ENCODE measurements at places on chromosomes 6 and 20. TPM values are rescaled to one million over a fixed set of nuclear protein-coding genes. Genes with fewer than 3 reads are reported as not detected.
A peak's percentile ranks its signal among the peaks of the same experiment; 100 is the strongest.

DNA sequence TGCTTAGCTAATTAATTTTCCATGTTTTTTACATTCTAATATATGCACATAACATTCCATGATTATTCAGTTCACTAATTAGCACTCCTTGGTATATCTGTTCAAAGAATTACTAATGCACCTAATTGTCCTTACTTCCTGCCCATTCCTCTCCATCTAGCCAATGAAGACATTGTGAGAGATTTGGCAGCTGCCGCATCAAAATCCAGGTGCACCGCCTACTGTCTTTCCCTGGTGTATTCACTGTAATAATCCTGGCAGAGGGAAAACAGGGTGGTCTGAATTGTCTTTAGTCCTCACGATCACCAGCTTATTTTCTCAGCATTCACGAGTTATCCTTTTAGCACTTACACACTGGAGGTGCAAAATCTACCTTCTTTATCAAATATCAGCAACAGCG, 61.0 kb upstream of the SCGN start:
- no peak for DNase-seq

DNA sequence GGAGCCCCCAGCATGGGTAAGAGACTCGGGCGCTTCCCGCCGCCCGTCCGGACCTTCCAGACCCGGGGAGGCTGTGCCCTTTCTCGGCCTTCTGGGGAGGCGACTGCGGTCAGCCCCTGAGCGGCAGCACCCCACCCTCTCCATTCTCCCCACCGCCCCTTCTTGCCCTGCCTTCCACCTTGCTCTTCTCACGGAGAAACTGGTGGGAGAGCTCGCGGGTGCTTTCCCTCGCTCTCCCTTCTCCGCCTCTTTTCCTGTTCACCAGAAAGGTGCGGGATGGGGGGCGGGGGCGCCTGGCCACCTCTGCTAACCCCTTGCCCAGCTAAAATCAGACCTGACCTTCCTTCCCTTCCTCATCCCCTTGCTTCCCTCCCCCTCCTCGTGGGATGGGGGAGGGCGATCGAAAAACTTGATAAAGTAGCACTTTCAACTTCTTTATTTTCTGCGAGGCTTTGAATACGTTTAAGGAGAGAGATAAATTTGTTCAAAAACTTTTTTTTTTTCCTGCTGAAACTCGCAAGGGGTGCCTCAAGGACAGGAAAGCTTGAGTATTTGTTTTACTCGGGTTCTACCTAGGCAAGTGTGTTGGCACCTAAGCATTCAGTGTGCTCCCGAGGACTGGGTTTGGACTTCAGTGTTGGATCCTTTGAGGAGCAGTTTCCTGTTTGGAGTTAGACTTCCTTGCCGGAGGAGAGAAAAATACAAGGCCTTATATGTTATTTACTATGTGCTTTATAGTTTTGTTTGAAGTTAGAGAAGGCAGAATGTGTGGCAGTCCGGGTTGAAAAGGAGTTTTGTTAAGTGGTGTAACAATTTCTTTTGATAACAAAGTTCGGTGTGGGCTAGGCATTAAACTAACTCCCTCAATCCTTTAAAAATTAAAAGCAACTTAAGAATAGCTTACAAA, 897 bp downstream of the CD2AP start:
- no peak for DNase-seq

DNA sequence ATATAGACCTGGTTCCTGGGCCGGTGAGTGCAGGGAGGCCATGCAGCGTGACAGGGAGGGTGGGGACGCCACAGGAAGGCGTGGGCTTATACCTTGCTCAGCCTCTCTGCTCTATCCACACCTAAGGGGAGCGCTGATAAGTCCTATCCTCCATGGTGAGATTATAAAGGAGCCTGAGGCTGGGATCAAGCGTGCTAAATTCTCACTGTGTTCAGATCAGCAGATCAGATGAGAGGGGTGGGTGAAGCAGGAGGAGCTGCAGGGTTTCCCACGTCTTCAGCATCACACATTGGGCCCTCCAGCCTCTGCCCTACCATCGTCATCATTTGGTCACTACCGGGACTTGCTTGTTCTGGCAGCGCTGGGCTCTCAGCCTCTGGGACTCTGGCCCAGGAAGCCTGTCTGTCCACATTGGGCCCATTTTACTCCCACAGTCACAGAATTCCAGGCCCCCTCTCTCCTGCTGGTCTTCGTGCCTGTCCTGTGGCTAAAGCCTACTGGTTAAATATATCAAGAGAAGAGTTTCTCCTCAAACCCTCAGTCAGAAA, 29.1 kb upstream of the PDE10A start:
- DNase-seq = no peak

DNA sequence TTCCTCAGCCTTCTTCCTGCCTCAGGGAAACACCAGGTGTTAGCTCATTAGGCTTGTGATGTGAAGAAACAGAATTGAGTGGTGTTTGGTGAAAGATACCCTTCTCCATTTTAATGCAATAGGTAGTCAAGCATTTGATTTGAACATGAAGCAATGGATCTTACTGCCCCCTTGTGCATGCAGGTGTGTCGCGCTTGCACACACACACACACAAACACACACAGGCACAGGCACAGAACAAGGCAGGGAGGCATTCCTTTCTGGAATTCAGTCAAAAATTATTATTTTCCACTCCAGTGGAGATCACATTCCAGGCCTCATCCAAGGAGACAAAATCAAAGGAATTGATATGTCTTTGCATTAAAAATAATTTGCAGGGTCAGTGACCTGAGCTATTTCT, 667.0 kb upstream of the MARCKS start:
- DNase-seq = no peak

PDYN gene
- total RNA-seq = not detected

GRCh38 chr20:17796091-17796563, 96.4 kb downstream of the BANF2 start:
- peak; percentile 17 for DNase-seq

LGSN gene
- not detected for total RNA-seq

GRCh38 chr6:5142915-5143314, 57.8 kb downstream of the PPP1R3G start:
- no peak for DNase-seq

GPX5 gene
- total RNA-seq = not detected

GRCh38 chr20:1838556-1839279, 56.5 kb upstream of the SIRPA start:
- no peak for DNase-seq

DNA sequence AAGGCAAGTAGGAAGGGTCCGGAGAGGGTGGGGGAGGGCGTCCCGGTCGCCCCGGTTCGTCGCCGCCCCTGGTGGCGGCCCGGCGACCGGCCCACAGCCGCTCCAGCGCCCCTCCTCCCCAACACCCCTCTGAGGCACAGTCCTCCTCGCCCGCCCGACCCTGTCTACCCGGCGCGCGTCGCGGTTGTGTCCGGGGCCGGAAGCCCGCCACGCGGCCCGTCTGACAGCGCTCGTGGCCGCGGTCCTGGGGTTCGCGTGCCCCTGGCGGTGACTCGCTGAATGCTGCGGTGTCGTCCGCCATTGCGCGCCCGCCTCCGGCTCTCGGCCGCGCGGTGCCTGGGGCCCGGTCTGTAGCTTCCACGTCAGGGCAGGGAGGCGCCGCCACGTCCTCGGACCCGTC, 335.3 kb upstream of the DEFB115 start:
- DNase-seq = no peak

GRCh38 chr6:4402477-4402976, 267.2 kb upstream of the ECI2 start:
- peak; percentile 69 for DNase-seq

DNA sequence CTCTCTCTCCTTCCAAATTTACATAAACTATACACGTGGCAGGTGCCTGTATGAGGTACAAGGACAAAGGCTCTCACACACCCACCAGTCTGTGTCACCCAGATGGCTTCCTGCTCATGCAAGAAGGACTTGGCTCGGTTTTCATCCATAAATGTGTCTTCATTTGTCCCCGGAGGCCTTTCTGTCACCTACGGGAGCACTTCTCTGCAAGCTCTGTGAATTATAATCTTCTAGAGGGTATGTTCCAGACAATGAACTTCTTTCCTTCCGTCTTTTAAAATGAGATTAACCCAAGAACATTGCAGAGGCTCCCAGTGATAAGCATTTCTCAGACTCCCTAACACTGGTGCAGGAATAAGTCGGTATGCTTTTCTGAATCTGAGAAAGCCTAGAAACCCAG, 123.6 kb downstream of the PTPRT start:
- no peak for DNase-seq

PAX1 gene
- total RNA-seq = not detected

DNA sequence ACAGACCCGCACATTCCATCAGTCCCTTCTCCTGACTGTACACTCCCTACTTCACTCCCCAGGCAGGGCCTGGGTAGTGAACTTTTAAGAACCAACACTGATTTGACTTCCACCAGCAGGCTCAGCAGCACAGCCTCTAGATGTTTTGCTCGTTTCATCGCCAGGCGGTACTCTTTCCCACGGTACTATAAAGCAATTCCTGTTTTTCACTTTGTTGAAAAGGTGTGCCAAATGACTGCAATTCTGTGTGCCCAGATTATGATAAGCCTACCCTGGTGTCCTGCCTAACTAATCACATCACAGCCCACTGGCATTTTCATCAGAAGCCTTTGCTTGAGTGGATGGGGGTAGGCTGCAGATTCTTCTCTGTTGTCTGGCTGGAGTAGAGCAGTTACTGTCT, 12.9 kb upstream of the WTAP start:
- DNase-seq = no peak

DNA sequence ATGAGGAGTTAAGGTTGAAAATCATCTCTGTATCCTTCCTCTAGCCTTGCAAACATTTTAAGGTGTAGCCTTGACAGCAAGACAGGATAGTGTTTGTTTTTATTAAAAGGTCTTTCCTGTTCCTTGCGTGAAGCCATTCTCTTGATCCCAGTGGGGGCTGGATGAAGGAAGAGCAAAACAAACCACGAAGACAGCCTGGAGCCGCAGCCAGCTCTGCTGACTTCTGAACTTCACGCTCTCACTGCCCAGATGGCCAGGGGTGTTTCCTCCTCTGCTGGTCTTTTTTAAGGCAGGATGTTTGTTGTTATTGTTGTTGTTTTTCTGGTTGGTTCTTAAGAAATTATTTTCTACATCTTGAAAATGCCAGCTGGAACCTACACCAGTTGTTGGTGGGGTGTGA, 156.4 kb downstream of the MTHFD1L start:
- no peak for DNase-seq

MYCT1 gene
- total RNA-seq = not detected

GRCh38 chr6:87656857-87657256, 45.2 kb downstream of the AKIRIN2 start:
- no peak for DNase-seq

GGTLC1 gene
- not detected for total RNA-seq

DNA sequence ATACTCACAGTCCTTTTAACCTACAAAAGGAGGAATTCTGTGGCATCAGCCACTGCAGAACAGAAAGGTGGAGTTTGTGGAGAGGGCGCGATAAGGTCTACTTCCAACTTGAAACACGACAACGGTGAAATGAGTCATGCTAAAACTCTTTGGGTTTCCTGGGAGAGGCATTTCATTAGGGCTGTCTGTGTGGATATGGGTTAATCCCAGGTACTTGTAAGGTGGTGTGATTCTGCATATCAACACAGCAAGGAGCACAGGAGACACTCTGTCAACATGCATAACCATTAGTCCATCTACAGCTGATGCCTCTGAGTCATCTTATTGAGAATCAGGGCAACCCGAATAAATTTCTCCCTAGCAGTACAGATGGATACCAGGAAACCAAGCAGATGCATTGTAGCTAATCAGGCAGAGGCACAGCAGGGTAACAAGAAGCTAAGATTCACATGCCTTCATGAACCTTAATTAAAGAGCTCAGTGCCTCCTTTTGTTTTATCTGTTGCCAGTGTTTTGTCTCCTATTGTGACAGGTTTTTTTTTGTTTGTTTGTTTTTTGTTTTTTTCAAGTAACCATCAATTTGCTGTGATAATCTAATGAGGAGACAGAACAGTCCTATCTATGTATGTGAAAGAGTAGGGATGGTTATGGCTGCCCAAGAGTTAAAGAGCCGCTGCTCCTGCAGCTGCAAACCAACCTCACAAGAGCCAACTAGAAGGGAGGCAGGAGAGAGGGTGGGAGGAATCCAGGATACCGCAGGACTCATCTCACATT, 315.8 kb upstream of the SOX4 start:
- no peak for DNase-seq

NOTCH4 gene
- total RNA-seq = not detected

- no peak for DNase-seq
These were observed 17.6 kb downstream of the TMEM74B start for GRCh38 chr20:1166948-1167720.

GRCh38 chr6:91718198-91718597, 1131.3 kb upstream of the MAP3K7 start:
- no peak for DNase-seq

PNLDC1 gene
- not detected for total RNA-seq

BIRC7 gene
- not detected for total RNA-seq

DNA sequence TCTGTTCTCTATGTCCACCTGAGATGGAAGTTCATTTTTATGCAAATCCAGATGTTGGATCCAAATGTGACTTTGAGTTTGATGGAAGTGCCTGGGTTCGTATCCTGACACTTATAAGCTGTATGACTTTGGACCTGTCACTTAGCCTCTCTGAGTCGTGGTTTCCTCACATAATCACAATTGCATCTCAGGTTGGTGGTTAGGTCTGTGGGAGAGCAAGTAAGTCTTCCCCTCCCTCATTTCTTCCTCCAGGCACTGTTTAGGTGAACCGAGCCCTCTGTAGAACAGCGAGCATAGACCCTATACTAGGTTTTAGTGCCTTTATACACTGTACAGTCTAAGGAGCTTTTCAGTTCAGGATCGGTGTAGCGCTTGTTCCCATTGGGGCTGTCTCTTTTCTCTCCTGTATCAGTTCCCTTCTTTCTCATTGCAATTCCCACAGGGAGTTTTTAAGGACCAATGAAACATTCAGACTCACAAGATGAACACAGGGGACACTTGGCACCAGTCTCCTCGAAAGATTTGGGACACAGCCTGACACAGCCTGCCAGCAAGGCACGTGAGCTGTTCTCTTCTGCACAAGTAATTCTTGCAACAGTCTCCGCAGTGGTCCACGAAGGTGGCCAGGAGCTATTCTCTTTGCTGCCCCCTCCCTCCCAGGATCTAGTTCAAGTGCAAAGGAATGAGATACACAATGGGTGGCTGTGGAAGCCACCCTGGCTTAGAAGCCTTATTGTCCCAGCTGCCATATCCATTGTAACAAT, 11.8 kb downstream of the TOX2 start:
- no peak for DNase-seq

OR10C1 gene
- not detected for total RNA-seq

GRCh38 chr20:47365023-47365764, 8.7 kb upstream of the ZMYND8 start:
- DNase-seq = no peak
